ENCODE measurements at places on chromosomes 6 and 20.

DNA sequence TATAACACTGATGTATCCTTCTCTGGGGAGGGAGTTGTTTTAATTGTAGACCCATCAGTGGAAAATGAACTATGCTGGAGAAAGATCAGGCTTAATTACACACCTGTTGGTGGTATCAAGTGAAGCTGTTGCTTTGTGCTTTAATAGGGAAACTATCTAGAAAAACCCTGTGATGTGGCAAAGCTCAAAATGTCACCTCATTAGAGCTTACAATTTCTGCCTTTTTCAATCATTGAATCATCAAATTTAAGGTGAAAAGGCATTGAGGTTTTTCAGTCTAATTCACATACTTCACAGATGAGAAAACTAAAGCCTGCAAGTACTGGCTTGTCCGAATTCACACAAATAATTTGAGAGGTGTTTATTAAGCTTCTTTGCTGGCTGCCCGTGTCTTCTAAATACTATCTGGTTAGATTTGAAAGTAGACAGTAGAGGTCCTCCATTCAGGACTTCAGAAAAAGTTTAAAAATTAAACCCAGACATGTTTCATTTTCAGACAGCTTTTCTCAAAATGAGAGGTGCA is 143.3 kb upstream of the MAP3K7 start:
- no peak for DNase-seq

- peak; percentile 19 for DNase-seq
Observed at GRCh38 chr20:32574296-32575226, 10.6 kb downstream of the NOL4L start.

DNA sequence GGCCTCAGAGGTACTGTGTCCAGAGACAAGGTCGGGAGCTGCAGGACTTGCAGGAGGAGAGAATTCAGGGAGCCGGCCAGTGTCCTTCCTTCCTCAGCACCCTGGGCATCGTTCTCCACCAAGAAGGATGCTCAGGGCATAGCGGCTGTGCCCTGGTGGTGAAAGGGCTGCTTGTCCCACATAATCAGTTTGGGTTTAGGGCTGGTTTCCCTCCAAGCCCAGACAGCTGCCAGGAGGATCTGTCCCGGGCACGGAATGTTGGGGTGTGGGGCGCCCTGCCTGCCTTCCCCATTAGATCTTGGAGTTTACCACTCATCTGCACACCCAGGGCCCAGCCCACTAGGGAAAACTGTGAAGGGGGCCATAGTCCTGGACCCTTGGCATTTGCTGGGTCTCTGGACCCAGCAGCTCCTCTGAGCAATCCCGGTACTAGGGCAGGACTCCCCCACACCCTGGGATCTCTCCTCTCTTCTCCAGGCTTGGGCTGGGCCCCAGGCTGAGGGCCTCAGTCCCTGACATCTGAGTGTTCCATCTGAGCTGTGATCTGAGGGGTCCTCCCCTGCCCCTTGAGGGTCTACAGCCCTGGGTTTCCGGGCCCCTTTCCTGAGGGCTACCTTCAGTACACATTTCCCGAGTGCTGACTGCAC is 18.6 kb upstream of the SPDEF start:
- no peak for DNase-seq

DNA sequence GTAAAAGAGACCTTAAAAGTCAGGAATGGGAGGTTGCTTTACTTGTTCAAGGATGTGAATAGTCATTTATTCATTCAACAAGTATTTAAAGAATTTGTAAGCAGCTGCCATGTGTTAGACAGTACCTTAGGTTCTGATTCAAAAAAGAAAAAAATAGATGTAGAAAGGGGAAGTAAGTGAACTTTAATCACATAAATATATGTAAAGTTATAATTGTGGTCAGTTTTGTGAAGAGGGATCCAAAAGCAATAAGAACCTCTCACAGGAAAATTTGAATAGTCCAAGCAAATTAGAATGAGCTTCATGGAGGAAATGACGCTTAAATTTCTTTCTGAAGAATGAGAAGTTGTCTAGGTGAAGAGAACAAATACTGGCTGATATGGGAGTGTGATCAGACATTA is 596.1 kb upstream of the CITED2 start:
- DNase-seq: no peak

DNA sequence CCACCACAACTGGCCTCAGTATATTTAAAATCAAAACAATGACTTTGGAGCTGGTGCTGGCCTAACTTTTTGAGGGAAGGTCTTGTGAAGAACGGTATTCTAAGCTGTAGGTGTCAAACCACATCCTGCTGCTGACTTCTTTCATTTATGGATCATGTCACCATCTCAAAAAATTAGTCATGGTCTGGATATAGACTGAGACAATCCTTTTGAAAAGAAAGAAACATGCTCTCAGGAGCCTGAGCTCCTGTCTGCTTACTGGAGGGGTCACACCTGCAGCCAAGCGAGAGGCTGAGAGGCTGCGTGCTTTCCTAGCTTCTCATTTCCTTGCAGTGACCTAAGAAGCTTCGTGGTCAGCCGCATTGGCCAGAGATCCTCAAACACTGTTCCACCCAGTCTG is 55.2 kb downstream of the TIAM2 start:
- DNase-seq: peak; percentile 1

- no peak for DNase-seq
Observed at GRCh38 chr6:26359765-26360164, 5.2 kb upstream of the BTN3A2 start.

DNA sequence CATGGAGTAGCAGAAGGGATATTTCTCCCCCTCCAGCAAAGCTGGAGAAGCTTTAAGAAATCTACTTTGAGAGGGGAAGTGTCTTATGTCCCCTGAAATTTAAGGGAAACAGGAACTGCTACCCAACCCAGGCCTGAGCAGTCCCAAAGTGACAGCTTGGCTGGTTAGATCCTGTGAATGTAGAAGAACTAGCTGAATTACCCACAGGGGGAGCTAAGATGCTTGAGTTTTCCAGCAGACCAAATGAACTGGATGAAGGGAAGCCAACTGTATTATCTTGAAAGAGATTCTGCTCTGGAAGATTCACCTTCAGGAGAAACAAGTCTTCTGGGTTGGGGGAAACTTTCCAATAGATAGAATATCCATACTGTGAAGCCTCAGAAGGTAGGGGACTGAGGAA is 303.3 kb upstream of the MMS22L start:
- DNase-seq: no peak

DNA sequence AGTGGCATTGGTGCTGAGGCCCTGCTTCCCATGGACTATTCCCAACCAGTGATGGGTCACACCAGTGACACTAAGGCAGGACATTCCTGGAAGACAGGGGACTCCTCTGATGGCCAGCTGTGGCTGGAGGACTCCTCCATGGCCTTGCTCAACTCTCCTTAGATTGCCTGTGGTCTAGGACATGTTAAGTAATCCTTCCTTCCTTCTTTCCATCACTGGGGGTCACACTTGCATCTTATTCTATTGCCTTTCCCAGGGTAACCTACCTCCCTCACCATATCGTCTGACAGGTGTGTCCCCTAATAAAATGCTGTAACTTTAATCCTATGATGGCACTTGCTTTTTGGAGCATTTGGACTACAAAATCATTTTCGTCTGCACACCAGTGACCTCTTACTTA is 24.5 kb upstream of the HLA-A start:
- no peak for DNase-seq

DNA sequence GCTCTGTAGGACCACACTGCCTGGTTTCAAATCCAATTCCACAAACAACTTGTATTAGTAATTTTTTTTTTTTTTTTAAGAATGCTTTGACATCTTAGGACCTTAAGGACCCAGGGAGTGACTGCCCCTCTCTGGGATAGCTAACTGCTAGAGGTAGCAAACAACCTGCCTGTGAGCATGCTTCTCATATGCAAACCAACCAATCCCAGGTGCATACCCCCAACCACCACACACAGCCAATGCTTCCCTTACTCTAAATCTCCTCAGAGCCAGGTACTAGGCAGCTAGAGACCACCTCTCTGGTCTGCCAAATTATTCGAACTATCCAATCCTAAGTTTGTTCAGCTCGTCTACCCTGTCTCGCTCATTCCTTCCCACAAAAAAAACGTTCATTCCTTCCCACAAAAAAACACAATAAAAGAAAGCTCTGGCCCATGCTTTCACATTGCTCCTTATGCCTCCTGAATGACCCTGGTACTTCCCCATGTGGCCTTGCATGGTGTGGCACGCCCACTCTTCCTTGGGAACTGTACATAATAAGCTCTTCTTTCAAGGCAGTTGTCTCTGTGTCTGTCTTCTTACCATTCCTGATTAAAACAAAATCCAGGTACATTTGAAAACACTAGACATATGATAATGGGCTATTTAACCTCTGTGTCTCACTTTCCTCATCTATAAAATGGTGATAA is 6.4 kb downstream of the SERAC1 start:
- no peak for DNase-seq

- no peak for DNase-seq
Observed at GRCh38 chr6:142446168-142446567, 144.4 kb downstream of the ADGRG6 start.

DNA sequence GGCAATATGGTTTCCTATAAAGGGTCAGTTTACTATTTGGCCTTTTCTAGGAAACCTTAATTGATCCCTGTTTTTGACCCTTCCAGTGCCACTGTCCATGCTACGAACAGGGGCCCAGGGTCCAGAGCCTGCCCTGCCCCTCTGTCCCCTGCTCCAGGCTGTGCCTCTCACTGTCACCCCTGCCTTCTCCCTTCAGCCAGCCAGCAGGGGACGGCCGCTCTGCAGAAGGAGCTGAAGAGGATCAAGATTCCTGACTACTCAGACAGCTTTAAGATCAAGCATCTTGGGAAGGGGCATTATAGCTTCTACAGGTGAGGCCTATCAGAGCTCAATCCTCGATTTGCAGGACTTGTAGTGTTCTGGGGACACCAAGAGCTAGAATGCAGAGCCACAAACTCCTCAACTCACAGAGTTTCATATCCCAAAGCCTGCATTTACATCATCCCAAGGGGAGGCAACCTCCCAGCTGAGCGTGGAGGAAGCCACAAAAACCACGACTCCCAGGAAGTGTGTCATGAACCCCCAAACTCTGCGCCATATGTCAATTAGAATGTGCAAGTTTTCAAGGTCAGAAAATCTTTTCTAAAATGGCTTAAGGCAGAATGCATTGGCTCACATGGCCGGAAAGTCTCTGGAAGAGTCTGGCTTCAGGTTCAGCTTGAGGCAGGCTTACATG is 3.6 kb downstream of the BPI start:
- no peak for DNase-seq

- DNase-seq: peak; percentile 83
Observed at GRCh38 chr6:391559-392440, at the start of gene IRF4. Gene IRF4 (plus strand): TSS chr6:391752. CDS start chr6:393153, 1,401 bp downstream.

GRCh38 chr6:46080111-46080510 is 49.7 kb upstream of the ENPP4 start:
- DNase-seq: no peak

GRCh38 chr20:51005214-51005613 is 17.7 kb downstream of the KCNG1 start:
- DNase-seq: no peak

DNA sequence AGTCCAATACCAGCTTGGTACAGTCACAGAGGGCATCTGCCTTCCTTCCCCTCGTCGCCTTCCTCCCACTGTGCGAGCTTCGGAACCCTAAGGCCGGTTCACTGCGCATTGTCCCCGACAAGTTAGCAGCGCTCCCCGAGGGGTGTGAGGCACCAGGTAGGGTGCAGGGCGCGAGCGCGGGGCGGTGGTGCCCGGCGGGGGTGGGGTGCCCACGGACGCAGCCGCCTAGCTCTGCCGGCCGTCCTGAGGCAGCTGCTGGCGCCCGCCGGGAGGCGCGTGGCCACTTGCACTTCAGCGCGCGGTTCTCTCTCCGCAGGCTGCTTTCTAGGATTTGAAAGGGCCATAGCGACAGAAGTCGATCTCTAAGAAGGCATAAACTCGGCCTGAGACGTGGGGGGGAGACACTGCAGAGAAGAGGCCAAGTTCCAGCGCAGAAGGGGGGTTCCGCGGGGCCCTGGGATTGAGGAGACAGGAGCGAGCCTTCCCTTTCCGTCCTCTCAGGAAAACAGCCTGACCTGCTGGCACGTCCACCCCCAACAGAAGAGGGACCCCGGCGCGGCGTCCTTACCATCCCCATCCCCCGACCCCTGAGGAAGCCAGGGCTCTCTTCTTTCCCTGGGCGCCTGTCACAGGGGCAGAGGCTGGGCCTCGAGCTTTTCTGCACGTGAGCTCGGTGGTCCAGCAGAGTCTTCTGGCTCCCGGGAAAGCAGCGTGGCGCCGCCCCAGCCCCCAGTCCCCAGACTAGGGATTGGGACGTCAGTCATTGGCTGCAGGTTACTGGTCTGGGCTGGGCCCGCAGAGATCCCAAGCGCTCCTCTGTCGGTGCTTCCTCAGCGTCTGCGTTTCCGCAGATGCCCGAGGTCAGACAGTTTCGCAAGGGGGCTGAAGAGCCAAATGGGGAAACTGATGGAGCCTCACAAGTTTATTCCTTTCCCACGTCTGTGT is 15.6 kb upstream of the PRDM13 start:
- no peak for DNase-seq

DNA sequence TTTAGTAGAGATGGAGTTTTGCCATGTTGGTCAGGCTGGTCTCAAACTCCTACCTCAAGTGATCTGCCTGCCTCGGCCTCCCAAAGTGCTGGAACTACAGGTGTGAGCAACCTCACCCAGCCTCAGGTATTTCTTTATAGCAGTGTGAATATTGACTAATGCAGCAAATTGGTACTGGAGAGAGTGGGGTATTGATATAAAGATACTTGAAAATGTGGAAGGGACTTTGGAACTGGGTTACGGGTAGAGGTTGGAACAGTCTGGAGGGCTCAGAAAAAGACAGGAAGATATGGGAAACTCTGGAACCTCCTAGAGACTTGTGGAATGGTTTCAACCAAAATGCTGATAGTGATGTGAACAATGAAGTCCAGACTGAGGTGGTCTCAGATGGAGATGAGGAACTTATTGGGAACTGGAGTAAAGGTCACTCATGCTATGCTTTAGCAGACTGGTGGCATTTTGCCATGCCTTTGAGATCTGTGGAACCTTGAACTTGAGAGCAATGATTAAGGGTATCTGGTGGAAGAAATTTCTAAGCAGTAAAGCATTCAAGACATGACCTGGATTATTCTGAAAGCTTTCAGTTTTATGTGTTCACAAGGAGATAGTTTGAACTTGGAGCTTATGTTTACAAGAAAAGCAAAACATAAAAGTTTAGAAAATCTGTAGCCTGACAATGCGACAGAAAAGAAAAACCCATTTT is 127.2 kb downstream of the DTNBP1 start:
- DNase-seq: no peak

DNA sequence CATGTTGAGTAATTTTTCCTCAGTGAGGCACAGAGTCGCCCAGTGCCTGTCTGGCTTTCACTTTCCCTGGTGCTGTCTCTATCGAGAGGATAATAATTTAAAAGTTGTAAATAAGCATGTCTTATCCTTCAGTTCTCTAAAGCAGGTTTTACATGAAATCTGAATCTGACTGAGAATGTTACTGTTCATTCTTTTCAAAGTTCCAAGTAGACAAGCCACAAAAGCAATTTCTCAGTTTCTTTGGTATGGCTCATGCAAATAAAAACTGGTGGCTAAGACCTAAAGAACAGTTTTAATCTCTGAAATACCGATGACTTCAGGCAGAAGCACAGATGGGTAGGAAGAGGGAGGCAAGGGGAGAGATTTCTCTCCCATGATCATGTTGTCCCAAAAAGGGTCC is 87.6 kb upstream of the GCM1 start:
- no peak for DNase-seq

- no peak for DNase-seq
Observed at GRCh38 chr6:854406-855118, 161.6 kb upstream of the EXOC2 start.

GRCh38 chr6:121951918-121952379 is 447.5 kb upstream of the HSF2 start:
- no peak for DNase-seq

GRCh38 chr6:1313767-1314503 is 2.0 kb downstream of the FOXQ1 start:
- DNase-seq: no peak

GRCh38 chr20:39960522-39961428 is 728.3 kb downstream of the MAFB start:
- no peak for DNase-seq

Data from activated CD4-positive, alpha-beta T cell treated with anti-CD3 and anti-CD28 coated beads, Interleukin-2, amount 50 U/mL, for 4 hours (primary cell).